ENCODE measurements at places on chromosomes 1 and 21.

DNA sequence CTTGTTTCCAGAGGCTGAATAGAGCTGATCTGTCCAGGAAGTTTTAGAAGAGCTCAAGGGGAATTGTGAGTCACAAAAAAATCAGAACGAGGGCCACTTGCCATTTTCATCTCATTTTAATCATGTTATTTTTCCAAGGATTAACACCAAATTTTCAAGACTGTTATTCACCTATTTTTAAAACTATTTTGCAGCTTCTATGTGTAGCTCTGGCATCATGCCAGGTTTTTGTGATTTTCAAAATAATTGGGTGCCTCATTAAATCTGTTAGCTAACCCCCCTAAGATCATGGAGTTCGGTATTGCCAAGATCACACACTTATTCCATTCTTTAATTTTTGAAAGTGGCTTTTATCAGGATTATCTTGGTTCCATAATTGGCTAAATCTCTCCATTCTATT, 90.9 kb downstream of the RGS7 start:
- DNase-seq: no peak

- DNase-seq: no peak
These were observed 194.4 kb downstream of the DPYD start for GRCh38 chr1:97726386-97726785.

DNA sequence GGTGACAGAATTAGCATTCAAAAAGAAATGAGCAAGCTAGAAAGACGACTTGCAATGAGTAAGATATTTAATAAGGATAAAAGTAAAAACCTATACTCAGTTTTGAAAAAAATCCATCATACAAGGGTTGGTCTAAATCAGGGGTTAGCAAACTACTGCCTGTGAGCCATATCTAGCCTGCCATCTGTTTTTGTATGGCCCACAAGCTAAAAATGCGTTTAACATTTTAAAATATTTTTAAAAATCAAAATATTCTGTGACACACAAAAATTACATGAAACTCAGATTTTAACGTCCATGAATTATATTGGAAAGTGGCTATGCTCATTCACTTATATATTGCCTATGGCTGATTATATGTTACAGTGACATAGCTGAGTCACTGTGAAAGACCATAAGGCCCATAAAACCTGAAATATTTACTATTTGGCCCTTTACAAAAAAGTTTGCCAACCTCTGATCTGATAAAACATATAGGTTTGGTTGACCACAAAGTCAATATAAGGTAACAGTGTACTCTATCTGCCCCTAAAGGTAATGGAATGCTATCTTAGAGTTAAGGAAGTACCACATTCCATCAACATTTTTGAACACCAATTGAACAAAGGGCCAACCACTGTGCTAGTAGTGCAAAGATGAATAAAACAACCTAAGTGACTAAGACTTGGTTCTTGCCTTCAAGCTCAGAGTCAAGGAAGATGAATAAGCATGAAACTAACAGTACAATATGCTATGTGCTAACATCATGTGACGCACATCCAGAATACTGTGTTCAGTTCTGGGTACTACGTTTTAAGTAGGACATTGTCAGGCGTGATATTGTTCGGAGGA, 3.2 kb downstream of the IFT25 start:
- no peak for DNase-seq

DNA sequence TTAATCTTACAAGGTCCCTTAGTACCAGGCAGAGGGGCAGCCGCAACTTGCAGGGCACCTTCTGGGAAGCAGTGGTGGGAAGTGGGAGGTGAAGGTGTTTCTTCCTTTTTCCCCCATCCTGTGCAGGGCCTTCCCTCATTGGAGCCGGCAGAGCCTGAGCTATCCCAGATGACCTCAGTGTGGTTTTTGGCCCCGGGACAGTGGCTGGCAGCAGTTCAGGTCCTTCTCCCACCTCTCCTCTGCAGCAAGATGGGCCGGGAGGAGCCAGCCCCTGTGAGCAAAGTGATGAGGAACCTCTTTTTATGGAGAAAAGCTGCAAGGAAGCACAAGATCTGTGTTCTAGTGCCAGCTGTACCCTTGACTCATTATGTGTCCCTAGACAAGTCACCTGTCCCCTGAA, 6.8 kb downstream of the PFKFB2 start:
- DNase-seq: no peak

- DNase-seq: peak; percentile 60
These were observed 94.6 kb downstream of the STUM start for GRCh38 chr1:226643177-226643576.

GRCh38 chr21:17257784-17258183, 255.1 kb upstream of the CXADR start:
- DNase-seq: no peak

DNA sequence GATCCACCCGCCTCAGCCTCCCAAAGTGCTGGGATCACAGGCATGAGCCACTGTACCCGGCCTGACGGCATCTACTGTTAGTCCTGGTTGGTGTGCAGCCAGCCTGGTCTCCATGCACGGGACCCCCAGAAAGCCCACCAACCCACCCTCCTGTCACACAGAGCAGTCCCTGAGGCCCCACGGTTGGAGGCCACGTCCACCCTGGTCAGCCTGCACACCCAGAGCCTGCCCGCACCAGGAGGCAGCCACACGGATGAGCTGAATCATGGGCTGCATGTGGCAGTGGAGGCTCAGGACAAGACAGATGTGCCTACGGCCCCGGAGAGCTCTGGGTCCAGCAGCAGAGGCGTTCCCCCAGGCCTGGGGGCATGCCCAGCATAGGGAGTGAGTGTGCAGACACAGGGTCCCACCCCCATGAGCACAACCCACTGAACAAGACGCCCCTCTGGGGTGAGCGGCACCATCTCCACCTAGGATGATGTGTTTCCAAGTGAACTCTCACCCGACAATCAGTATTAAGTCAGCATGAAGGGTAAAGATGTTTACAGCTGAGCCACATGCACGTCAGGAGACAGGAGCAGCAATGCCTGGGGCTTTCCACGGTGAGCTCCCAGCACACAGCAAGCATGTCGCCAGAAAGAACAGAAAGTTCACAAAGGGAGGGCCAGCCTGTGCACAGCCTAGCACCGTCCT, 102.1 kb downstream of the WDR4 start:
- DNase-seq: no peak

- no peak for DNase-seq
These were observed 496.2 kb downstream of the LTN1 start for GRCh38 chr21:28496517-28496916.

GRCh38 chr1:41662765-41663437, 178.4 kb upstream of the EDN2 start:
- no peak for DNase-seq

DNA sequence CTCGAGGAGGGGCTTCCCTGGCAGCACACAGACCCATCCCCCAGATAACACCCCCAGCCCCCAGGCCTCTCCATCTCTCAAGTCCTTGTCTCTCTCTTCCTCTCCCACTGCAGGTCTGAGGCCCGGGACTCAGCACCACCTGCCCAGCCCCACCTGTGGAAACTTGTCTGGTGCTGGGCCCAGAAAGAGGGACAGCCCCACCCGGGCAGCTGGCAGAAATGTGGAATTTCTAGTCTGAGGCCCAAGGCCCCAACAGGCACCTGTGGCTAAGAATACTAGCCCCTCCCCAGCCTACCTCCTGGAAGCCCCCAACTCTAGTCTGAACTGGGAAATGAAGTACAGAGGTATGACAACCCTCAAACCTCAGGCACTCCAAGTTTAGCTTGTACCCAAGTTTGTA, 15.4 kb downstream of the TTC39A start:
- no peak for DNase-seq

DNA sequence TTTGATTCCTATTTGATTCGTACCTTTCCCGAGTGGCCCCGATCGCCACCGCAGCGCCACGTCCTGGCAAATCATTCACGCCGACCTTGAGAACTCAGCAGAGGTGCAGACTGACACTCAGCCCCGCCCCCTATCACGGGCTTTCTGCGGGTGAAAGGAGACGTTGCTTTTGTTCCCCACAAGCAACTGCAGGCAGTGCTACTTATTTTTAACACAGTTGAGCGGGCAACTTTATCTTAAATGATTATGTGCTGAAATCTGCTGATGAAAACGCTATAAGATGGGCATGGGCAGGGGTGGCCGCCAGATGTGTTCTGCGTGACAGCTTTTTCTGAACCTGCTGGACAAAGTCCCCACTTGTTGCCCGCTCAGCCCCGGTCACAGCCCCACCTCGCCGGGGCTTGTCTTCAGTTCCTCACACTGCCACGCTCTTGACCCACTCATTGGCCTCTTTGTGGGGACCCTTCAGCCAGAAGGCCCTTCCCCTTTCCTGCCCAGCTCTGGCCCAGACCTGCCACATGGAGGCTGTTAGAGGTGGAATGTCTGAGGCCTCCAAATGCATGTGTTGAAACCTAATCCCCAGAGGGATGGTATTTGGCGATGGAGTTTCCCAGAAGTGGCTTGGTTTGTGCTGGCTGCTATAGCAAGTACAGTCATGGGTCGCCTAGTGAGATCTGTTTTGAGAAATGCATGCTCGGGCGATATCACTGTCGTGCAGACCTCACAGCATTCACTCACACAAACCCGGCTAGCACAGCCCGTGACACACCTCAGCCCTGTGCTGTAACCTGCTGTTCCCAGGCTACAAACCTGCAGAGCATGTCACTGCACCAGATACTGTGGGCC, 15.7 kb upstream of the PDXK start:
- DNase-seq: no peak

DNA sequence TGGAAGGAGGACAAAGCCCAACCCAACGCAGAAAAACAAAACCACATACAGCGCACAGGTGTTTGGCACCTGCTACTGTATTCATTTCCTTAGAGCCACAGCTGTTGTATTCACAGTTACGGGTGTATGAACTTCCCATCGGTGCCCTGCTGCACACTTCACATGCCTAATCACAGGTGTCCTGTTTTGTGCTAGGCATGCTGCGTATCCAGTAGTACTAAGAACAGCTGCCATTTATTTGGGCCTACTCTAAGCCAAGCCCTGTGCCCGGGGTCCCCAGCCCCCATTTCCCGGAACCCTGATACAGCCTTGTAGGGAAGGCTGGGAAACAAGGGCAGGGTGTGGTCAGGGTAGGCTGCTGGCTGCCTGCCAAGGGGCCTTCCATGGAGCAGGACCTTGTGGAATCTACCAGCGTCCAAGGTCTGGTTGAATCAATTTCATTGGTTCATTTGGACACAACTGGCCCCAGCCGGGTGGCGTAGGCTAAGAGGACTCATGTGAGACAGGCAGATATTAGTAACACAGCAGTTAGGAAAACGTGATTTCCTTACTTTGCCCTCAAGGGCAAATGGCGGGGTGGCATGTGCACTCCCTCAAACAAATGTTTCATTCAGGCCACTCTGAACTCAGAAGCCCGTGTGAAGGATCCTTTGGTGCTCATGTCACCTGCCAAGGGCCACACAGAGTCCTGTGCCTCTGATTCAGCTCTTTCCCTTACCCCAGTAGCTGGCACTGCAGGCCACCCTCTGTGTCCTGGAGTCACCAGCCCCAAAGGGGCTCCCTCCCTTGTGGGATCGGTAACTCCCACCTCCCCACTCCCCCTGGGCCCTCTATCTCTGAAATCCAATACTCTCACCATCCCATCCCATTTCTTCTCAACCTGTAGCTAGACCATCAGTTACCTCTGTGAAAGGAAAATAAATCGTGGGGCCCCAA, 986 bp upstream of the RNF186 start:
- DNase-seq: no peak

GRCh38 chr1:171600862-171601261, 21.2 kb upstream of the MYOCOS start:
- no peak for DNase-seq

DNA sequence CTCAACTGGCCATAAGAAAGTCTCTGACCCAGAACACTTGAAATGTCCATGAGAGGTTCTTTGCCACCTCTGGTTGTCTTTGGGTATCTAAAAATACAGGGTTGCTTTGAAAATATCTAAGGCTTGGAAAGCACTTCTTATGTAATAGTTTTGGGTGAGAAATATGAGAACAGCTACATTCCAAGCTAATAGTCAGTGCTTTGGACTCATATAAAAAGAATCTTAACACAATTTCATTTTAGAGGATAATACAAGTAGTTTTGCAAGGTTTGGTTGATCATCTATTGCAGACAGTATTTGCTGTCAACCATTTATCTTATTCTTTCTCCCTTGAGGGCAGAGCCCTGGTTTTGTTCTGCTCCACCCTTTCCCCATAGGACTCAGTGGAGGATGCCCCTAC, 207.5 kb downstream of the KCNK2 start:
- no peak for DNase-seq

GRCh38 chr1:9449110-9449627, 90.1 kb upstream of the SLC25A33 start:
- DNase-seq: no peak

DNA sequence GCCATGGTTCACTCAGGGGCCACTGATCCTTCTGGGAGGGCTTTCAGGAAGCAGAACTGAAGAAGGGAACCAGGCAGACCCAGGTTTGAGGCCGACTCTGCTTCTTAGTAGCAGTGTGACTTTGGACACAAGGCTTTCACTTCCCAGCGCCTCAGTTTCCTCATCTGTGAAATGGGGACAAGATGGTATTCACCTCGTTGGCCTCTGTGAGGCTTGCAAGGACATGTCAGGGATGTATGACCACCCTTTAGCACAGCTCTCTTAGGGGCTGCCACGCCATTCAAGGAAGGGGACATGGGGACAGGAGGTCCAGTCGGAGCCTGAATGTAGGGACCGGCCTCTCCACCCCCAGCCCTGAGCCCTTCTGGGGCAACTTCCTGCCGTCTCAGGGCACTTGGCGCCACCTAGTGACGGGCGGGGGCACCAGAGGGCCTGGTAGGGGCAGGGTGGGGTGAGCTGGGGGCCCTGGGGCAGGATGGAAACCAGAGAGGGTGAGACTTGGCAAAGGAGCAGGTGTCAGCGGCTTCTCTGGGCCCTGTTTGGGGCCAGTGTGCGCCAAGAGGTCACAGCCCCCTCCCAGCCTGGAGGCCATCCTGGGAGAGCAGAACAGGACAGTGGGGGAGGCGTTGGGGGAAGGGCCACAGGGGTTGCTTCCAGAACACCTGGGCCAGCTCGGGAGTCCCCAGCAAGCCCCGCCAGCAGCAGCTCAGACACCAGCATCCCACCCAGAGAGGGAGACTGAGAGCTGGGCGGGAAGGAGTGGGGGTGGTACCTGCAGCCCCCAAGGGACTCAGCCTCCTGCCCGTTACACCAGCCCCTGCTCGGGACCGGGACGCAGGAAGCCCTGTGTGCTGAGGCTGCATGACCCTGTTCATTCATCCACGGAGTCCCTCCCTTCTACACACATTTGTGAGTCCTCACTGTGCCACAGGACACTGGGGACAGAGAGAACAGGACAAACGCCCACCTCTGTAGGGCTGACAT, 102.5 kb upstream of the TARDBP start:
- DNase-seq: peak; percentile 65

Data from GM19239 (cell line).